ENCODE measurements at places on chromosomes 12 and 14. TPM values are rescaled to one million over a fixed set of nuclear protein-coding genes. Genes with fewer than 3 reads are reported as not detected.

The GARIN6 gene
- total RNA-seq, result not detected

The HCAR3 gene
- total RNA-seq, result 0.14 TPM

The APOLD1 gene
- total RNA-seq, result 8.4 TPM

The CISTR gene
- not detected for total RNA-seq

The NANOG gene
- total RNA-seq, result under 0.01 TPM

The STAB2 gene
- not detected for total RNA-seq

The SLC24A4 gene
- not detected for total RNA-seq

The RD3L gene
- total RNA-seq, result not detected

The ZDHHC22 gene
- not detected for total RNA-seq

The ANKRD33 gene
- not detected for total RNA-seq

The DAD1 gene
- 227 TPM for total RNA-seq

The KRT3 gene
- not detected for total RNA-seq

The CNTN1 gene
- total RNA-seq, result 0.43 TPM

The LALBA gene
- total RNA-seq, result not detected

The KRT72 gene
- total RNA-seq, result not detected

The SNRPF gene
- 4.6 TPM for total RNA-seq

The CFAP73 gene
- total RNA-seq, result not detected

The KLRC3 gene
- total RNA-seq, result not detected

The LMO3 gene
- total RNA-seq, result not detected

The GOLT1B gene
- total RNA-seq, result 106 TPM

The DLST gene
- 99.2 TPM for total RNA-seq

Data from placental pericyte (primary cell).